ENCODE measurements at places on chromosomes 1 and 21.

GRCh38 chr1:219173758-219174459 lies at the start of gene LYPLAL1:
TSS of gene LYPLAL1 (plus strand) at chr1:219173878. CDS start at chr1:219173891, 13 bp downstream.
- DNase-seq: peak; percentile 77

GRCh38 chr1:14765773-14766172 lies 167.3 kb downstream of the KAZN start:
- DNase-seq: no peak

DNA sequence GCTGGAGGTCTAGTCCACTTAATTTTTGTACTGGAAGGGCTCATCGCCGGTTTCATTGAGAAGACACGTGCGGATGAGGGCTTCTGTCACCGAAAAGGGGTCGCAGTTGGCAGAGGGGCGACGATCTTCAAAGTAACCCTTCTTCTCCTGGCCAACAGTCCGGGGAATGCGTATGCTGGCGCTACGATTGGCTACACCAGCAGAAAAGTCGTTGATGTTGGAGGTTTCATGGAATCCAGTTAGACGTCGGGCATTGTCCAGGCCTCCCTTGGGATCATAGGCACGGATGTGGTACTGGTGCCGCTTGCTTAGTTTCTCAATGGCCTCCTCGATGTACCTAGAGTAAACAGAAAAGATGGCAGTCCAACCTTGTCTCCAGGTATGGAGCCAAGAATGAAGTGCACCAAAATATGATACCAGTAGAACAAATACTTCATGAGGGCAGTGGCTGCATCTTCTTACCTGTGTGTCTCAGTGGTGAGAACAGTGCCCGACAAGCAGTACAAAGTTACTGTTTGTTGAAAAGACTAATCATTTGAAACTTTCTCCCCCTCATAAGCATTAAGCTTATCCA lies 7.1 kb downstream of the GLUL start:
- no peak for DNase-seq

- no peak for DNase-seq
Measured at GRCh38 chr1:4820543-4820942, 166.1 kb downstream of the AJAP1 start.

GRCh38 chr1:45622524-45623394 lies 1.1 kb downstream of the CCDC17 start:
- no peak for DNase-seq

GRCh38 chr1:87204921-87205320 lies 123.8 kb upstream of the LMO4 start:
- DNase-seq: no peak

GRCh38 chr1:165312591-165312990 lies 43.9 kb downstream of the LMX1A start:
- no peak for DNase-seq

- no peak for DNase-seq
Measured at GRCh38 chr1:183097438-183098051, 74.3 kb downstream of the LAMC1 start.

DNA sequence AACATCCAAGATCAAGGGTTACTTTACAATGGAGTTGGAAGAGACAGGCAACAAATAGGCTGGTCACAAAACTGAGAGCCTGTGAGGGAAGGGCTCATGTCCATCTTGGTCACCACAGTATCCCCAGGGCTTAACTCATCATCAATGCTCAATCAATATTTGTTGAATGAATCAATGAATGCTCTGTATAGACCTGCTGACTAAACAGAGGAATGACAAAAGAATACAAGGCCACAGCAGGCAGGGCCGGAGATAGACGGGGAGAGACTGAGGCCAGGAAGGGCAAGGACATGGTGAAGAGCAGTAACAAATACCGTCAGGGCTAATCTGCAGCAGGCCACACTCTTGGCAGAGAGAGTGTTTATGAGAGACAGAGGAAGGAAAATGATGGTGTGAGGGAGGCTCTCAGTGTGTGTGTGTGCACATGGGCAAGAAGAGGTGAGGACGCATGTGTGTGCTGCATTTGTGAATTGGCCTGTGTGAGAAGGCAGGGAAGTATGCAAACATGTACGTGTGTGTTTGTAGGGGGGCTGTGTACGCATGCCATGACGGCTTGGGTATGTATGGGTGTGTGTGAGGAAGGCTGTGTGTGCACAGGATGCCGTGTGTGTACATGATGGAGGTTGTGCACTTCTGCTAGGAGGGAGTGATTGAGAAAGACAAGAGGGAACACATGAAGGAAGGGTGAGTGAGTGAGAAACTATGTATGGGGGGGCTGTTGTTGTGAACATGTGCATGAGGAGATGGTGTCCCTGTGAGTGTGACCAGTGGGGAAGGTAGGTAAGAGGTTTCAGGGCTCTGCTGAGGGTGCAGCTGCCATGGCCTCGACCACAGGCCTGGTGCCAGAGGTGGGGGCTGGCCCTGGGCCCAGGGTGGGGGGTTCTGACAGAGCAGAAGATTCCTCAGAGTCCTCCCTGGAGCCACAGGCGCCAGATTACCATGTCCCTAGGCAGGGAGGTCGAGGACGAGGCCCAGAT lies 15.4 kb downstream of the AHDC1 start:
- DNase-seq: no peak

GRCh38 chr1:99439433-99440075 lies 175.3 kb downstream of the PLPPR4 start:
- no peak for DNase-seq

GRCh38 chr1:87386217-87386790 lies 57.6 kb downstream of the LMO4 start:
- DNase-seq: no peak

GRCh38 chr1:53766831-53767405 lies 28.0 kb upstream of the GLIS1 start:
- DNase-seq: no peak

DNA sequence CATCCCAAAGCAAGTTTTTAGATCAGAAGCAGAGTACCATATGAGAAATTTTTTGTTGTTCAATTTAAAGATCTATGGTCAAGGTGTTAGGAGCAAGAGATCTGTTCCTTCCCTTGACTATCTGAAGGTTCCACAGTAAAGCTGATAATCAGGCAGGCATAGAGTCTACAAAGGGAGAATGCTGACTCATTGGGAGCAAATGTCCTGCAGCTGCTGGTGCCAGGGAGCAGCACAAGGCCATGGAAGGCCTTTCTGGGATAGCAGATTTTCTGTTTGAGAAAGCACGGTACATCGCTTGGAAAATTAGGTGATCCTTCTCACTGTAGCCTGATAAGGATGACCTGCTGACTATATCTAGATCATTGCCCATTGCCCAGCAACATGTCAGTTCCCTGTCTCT lies 210.1 kb upstream of the C1orf87 start:
- DNase-seq: no peak

- DNase-seq: no peak
Measured at GRCh38 chr1:114154963-114155322, 1.3 kb upstream of the SYT6 start.

DNA sequence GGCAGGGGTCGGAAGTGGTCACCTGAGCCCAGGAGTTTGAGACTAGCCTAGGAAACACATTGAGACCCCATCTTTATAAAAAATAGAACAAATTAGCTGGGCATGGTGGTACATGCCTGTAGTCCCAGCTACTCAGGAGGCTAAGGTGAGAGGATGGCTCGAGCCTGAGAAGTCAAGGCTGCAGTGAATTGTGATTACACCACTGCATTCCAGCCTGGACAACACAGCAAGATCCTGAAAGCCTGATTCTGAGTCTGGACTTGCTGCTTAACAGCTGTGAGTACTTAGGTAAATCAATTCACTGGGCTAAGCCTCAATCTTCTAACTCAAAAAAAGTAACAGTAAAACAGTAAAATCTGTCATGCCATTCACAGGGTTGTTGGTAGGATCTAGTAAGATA lies 4.9 kb downstream of the TRAPPC3 start:
- no peak for DNase-seq

DNA sequence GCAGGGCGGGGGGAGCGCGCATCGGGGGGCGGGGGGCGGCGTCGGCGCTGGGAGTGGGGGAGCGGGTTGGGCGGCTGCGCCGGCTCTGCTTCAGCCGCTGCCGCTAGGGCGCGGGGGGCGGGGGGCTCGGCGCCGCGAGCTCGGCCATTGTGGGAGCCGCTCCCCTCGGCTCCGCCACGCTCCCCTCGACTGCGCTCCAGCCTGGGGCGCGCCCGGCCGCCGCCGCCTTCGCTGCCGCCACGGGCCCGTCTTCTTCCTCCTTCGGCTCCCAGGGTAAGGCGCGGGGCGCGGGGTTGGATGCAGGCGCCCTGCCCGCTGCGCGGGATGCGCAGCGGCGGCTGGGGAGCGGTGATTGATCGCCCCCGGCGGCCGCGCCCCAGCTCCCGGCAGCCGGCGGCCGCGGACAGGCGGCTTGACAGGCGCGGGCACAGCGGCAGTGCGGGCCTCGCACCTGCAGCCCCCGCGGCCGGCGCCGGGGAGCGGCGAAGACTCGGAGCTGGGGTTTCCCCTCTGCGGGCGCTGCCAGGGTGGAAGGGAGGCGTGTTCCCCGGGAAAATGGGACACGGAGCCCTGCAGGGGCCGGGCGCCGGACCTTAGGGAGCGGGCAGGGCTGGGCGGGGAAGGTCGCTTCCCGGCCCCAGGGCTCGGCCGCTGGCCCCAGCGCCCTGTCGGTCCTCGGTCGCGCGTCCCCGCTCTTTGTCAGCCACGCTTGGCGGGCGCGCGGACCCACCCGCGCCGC lies 55.3 kb downstream of the NDUFS5 start:
- DNase-seq: no peak

DNA sequence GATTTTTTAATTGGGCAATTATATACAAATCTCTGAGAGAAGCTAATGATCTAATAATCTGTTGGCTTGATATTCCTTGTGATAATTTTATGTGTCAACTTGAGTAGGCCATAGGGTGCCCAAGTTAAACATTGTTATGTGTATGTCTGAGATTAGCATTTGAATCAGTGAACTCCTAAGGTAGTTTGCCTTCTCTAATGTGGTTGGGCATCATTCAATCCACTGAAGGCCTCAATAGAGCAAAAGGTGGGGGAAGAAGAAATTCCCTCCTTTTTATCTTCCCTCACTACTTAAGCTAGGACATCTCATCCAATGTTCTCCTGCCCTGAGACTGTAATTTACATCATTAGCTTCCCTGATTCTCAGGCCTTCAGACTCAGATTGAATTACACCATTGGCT lies 394.5 kb downstream of the LMO4 start:
- no peak for DNase-seq

GRCh38 chr1:71307451-71307850 lies 226.6 kb upstream of the ZRANB2 start:
- no peak for DNase-seq

DNA sequence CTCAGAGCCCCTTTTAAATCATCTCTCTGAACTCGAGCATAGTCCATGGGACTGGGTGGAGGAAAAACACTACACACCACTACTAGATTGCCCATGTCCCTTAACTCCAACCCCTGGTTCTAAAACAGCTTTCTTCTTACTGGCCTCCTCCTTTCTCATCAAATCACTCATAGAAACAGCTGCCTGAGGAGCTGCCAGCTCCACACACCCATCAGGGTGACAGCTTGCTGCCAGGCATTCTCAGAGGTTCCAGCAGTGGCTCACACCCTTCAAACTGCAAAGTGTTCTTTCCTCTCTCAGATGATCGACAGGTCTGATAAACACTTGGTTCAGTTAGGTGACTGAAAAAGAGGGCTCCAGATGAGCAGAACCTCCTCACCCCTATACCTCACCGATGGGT lies 543.0 kb upstream of the PLXNA2 start:
- no peak for DNase-seq

- no peak for DNase-seq
Measured at GRCh38 chr1:9010781-9011323, 15.4 kb downstream of the SLC2A7 start.

- DNase-seq: no peak
Measured at GRCh38 chr1:220221670-220222069, 50.6 kb downstream of the RAB3GAP2 start.

DNA sequence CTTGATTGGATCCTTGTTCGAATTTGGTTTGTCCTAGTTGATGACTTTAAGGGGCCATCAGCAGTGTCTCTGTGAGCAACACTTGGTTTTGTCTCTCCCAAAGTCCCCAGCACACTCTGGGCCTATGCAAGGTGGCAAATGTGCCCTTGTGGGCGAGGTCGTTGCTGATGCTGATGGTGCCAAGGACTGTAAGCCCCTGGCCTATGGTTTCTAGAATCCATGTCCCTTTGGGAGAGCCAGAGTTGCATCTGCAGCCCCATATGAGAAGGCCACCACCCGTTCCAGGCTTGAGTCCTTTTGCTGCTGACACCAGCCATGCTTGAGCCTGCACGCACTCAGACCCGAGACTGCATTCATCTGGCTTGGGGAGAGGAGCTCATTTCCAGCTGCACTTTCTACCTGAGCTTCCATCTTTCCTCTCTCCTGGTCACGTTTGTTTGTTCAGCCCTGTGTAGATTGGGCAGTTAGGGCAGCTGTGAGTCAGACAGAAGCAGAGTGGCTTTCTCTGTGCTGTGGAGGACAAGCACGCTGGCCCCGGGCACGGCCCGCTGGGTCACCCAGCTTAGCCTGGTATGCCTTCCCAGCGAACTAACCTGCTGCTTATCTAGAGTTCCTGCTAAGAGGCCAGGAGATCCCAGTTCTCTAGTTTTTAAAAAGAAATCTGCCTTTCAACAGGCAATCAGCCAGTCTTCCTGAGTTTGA lies 52.1 kb upstream of the CSF3R start:
- DNase-seq: no peak

- DNase-seq: no peak
Measured at GRCh38 chr1:182080955-182081582, 19.6 kb upstream of the ZNF648 start.

DNA sequence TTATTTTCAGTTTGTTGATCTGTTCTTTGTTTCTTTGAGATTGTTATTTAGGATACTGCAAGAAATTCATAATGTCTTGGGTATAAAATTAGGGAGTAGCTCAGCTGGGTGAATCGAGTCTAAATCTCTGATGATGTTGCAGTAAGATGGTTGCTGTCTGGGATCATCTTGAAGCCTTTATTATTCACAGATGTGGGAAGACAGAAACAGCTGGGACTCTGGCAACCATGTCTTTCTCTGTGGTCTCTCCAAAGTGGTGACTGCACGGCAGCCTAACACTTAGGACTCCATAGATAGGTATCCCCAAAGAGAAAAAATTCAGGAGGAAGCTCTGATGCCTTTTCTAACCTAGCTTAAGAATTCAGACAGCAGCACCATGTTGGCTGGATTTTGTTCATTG lies 52.7 kb downstream of the RAP1A start:
- DNase-seq: no peak

GRCh38 chr1:109954041-109954512 lies 30.5 kb upstream of the AHCYL1 start:
- no peak for DNase-seq

GRCh38 chr1:33875862-33876261 lies 12.0 kb downstream of the HMGB4 start:
- no peak for DNase-seq

DNA sequence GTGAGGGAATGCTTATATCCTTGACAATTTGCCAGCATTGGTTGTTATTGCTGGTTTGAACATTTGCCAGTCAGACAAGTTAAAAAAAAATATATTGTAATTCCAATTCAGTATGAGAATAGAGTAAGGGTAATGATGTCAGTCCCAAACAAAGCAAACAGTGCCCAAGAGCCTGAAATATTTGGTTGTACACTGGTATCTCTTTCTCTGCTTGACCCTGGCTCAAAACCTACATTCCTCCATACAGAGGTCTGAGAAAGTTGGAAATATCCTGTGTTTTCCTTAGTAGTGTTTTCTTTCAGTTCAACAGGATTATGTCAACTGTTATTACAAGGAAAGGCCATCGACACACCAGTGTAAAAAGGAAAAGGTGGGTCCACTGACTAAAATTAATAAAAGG lies 145.6 kb downstream of the MRPL39 start:
- DNase-seq: no peak

Data from stimulated activated CD4-positive, alpha-beta T cell treated with anti-CD3 and anti-CD28 coated beads, Interleukin-12 subunit alpha, Interleukin-12 subunit beta, amount 100 ng/mL, for 24 hours (primary cell).